ENCODE measurements at places on chromosomes 11 and 22.

- no peak for DNase-seq
Measured at GRCh38 chr11:8328848-8329330, 65.2 kb upstream of the LMO1 start.

- no peak for DNase-seq
Measured at GRCh38 chr11:93099806-93100205, 98.0 kb downstream of the SLC36A4 start.

- DNase-seq, result peak; percentile 9
Measured at GRCh38 chr11:20056109-20056949, 103.9 kb downstream of the DBX1 start.

DNA sequence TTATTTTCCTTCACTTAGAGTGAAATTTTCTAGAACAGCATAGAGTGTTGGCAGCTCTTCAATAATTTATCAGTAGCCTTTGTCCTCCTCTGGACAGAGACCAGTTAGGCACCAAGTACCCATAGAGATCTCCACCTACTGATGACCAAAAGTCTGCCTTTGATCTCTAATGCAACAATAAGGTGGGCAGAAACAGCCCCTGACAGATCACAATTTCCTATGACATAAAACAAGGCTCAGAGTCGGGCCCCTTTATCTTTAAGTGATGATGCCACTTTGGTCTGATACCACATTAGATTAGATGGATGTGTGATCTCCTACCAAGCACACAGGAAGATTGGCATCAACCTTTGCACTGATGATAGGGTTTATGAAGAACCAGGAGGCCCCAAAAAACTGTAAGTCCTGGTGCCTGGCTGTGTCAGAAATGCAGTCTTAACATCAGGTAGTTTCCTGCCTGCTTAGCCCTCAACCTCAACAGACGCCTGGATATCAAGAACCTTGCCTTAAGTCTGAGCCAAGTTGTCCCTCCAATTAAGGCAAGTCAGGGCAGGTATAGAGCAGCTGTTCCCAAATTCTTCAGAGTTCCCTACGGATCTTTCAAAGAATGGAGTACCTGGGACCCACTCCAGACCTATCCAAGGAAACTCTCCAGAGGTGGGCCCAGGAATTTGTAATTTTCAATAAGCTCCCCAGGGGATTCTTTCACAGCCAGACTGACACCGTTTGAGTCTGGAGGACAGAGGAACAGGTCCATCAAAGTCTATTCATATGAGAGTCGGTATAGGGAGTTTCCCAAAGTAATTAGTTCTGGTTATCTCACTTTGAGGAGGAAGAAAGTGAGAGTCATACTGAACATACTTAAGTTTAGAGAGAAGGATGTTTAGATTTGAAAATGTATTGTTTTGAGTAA lies 30.6 kb upstream of the TMPRSS4 start:
- no peak for DNase-seq

GRCh38 chr11:110455718-110456117 lies 26.0 kb downstream of the FDX1 start:
- DNase-seq, result no peak

- no peak for DNase-seq
Measured at GRCh38 chr22:33557836-33558235, 362.4 kb downstream of the LARGE1 start.

GRCh38 chr11:109668973-109669634 lies 247.1 kb downstream of the C11orf87 start:
- no peak for DNase-seq

- no peak for DNase-seq
Measured at GRCh38 chr22:48949375-48950149, 878.1 kb downstream of the BRD1 start.

GRCh38 chr11:78996007-78996406 lies 421.3 kb upstream of the NARS2 start:
- DNase-seq, result no peak

- DNase-seq, result no peak
Measured at GRCh38 chr22:37741312-37741795, 44.5 kb downstream of the TRIOBP start.

DNA sequence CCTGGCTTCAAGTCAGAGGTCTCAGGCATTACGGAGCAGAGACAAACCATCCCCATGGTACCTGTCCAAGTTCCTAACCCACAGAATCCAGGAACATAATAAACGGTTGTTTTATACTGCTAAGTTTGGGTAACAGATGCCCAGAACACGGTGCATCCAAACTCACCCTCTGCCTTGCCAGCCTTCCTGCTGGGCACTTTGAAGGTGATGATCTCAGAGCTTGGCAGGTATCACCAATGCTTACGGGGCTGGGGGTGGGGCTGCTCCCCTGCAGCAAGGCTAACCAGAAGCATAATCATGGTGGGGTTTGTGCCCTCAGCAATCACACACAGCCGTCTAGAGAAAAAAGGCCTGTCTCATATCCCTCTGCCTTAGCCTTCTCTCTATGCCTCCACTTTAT lies 27.1 kb downstream of the DKK3 start:
- peak; percentile 82 for DNase-seq

GRCh38 chr11:66510990-66511339 lies 530 bp downstream of the BBS1 start:
- DNase-seq, result no peak

- DNase-seq, result no peak
Measured at GRCh38 chr11:125404811-125405790, 91.0 kb downstream of the FEZ1 start.

DNA sequence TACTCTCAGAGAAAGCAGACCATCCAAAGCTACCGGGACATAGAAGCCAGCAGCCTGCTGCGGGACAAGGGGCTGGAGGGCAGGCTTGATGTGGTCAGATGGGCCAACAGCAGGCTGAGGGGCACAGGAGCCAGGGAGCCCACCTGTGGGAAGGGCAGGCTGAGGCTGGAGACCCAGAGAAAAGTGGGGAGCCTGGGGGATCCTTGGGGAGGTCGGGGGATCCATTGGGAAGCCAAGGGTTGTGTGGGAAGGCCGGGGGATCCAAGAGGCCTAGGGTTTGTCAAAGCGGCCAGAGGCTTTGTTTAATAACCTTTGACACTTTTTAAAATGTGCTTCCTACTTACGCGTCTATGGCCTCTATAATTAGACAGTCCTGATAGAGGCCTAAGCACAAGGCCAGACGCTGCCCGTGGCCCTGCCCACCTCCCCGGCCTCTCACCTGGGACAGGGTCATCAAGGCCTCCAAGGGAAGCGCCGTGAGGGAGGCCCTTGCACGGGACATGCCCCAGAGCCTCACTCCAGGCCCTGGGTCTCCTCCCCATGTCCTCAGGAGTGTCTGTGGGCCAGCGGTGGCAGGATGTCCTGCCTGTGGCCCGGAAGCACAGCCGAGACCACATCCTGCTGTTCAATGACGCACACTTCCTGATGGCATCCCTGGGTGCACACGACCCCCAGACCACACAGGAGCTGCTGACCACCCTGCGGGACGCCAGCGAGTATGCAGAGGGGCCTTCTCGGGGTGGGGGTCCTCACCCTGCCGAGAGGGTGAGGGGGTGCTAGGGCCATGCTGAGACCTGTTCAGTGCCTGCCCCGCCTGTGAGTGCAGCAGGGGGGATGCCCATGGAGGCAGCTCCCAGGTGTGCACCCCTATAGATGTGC lies 8.6 kb upstream of the GTSE1 start:
- no peak for DNase-seq

DNA sequence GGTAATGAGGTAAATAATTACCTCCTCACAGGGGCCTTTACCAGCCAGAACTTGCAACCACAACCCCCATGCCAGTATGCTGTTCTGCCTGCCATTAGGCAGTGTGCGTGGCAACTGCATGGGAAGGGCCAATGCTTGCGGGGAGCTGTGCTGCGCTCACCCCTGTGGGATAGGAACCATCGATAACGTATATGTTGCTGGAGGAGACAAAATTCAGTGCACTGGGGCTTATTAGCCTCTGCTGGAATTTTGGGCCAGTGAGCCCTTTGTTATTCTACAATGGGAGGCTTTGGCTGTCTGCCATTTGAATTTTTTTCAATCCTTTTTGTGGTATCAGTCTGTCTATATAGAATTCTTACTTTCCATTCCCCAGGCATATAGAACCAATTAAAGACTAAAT lies 47.3 kb downstream of the PPP2R1B start:
- no peak for DNase-seq

DNA sequence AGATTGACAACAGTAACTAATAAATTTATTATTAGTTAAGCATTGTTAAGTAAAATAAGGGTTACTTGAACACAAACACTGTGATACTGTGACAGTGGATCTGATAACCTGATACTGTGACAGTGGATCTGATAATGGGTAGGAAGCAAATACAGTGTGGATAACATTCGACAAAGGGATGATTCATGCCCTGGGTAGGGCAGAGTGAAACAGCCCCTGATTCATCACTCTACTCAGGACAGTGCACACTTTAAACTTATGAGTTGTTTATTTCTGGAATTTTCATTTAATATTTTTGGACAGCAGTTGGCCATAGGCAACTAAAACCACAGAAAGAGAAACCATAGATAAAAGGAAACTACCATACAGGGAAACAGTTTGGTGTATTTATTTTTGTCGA lies 60.8 kb upstream of the CTSC start:
- DNase-seq, result no peak

- DNase-seq, result no peak
Measured at GRCh38 chr22:42889304-42889703, 32.2 kb upstream of the ARFGAP3 start.

DNA sequence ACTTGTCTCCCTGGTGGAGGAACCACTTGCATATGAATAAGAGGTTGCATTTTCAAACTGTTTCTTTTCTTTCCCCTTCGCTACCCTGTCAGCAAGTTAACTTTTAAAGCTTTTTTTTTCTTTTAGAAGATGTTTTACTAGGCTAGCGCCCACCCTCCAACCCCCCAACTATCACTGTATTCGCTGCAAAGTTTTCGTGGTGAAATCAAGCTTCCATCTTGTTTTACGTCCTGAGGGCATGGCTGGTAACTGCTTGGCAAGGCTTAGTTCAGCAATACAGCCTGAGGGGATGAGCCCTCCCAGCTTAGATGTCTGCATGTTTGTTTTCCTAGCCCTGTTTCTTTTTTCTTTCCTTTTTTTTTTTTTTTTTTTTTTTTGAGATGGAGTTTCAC lies 1359.3 kb downstream of the LRRC4C start:
- DNase-seq, result no peak

GRCh38 chr11:12174128-12174476 lies 63.7 kb downstream of the MICAL2 start:
- DNase-seq, result no peak

DNA sequence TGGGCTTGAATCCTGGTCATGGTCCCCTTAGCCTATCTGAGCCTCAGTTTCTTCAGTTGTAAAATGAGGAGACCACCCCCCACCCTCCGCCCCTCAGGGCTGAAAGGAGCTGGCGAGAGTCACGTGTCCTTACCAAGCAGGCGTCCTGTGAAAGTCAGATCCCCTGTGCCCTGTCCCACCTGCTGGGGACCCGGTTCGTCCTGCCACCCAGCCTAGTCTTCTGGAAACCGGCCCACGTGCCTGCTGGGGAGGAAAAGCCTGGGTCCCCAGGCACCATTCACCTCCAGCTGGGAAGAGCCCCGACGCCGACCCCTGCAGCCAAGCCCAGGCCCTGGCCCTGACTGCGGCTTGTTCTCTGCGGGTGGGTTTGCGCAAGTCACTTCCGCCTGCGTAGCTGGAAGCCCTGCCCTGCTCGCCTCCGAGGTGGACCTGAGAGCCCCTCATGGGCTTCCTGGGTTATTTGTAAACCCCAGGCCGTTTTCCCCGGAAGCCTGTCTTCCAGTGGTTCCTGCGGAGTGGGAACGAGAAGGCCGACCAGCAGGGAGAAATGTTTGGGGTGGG lies 679 bp upstream of the SSH3 start:
- DNase-seq, result no peak

DNA sequence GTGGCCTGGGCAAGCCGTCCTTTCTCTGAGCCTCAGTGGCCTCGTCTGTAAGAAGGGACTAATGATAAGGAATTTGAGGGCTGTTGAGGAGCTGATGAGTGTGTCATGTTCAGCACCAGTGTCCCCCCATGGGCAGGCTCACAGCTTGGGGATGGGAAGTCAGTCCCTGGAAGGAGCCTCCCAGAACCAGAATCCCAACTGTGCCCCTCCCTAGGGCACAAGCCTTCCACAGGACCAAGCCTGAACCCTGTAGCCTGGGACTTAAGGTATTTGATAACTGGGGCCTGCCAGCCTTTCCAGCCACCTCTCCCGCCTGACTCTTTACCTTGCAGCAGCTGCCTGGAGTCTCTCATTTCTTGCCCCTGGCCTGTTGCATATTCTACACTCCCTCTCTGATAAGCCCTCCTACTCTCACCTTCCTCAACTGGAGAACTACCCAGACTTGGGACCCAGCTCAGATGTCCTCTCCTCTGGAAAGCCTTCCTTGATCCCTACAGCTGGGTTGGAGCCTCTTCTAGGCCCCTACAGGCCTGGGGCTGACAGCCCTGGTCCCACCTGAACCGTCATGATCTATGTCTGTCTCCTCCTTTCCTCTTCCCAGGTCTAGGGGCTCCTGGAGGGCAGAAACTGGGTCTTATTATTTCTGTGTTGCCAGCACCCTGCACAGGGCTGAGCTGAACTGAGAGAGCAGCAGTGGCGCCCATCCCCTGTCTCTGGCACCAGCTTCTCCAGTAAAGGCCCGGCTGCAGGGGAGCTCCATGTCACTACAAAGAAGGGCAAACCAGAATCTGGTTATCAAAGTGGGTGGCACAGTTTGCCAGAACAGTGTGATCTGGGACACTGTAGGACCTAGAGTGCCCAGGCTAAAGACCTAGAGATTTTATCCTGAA lies 1.6 kb downstream of the P2RY2 start:
- DNase-seq, result no peak

DNA sequence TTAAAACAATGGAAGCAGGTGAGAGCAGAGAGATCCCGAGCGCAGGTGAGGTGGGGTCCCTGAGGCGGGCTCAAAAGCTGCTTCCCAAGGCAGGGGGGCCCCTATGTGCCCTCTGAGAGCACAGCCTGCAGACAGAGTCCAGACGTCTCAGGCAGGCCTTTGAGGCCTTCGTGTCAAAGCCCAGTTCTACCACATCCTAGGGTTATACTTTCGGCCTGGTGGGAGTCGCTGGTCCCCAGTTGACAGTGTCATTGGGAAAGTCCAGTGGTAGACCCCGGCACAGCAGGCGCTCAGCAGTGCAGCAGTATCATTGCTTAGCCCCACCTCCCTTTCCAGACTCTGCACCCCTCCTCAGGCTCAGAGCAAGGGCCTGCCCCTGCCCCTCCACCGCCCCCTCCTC lies 9.1 kb downstream of the LINC01488 start:
- no peak for DNase-seq

GRCh38 chr11:35146074-35146521 lies 7.1 kb downstream of the CD44 start:
- DNase-seq, result no peak

DNA sequence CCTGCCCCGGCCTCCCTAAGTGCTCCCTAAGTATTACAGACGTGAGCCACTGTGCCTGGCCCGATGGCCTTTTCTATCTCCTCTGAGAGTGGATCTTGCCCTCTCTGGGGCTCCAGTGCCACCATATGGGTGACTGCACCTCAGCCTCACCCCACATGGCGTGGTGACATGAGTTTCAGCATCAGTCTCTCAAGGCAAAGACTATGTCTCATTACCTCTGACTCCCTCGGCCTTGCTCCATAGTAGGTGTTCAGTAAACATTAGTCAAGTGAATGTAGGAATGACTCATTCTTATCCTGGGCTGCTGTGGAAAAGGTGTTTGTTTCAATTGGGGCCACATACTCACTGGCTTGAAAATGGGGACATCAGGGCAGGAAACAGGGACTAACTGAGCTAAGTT lies 168.8 kb downstream of the GRIK4 start:
- no peak for DNase-seq

All from cerebellar nuclear complex (tissue), 1 donor.